Stimulated activated CD4-positive, alpha-beta T cell treated with anti-CD3 and anti-CD28 coated beads, Interleukin-1b, Interleukin-23, amount 100 ng/mL, for 1 hour (primary cell): ENCODE measurements at places on chromosomes 13 and 19.

GRCh38 chr19:55647732-55648584 lies at the start of gene CCDC106:
CCDC106 (plus strand) TSS chr19:55648212; CDS start chr19:55649047, 835 bp downstream.
- no peak for DNase-seq

DNA sequence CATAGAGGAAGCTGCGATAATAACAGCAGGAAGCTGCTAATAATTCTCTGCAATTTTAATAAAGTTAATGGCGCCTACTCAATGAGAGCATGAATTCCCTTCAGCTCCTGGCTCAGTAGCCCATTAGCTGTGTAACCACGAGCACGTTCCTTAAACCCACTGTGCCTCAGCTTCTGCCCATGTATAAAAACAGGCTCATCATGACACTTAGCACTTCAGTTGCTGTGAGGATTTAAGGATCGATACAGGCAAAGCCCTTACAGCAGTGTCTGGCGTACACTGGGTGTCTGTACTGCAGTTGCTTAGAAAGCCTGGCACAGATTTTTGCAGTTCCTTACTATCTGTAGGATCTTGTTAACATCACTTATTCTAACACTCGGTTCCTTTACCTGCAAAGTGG lies 673.4 kb upstream of the ARGLU1 start:
- no peak for DNase-seq

DNA sequence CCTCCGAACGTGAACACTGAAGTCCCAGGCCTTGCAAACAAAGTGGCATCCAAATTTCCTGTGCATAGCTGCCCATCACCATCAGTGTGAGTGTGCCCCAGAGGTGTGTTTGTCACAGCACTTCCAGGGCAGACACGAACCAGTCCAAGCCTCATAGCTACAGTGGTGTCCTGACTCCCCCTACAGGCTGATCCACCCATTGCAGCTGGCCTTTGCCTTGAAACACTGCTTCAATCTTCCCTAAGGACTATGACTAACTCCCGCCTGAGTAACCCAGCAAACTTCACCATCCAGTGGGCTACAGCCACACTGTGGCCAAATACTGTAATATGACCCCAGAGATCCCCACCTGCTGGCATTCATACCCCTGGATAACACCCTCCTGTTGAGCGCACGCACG lies 3.9 kb downstream of the ZNF266 start:
- DNase-seq = no peak

GRCh38 chr13:41294914-41295313 lies 16.2 kb upstream of the NAA16 start:
- DNase-seq = no peak

- DNase-seq = no peak
Measured at GRCh38 chr13:77815330-77815729, 103.3 kb downstream of the EDNRB start.

DNA sequence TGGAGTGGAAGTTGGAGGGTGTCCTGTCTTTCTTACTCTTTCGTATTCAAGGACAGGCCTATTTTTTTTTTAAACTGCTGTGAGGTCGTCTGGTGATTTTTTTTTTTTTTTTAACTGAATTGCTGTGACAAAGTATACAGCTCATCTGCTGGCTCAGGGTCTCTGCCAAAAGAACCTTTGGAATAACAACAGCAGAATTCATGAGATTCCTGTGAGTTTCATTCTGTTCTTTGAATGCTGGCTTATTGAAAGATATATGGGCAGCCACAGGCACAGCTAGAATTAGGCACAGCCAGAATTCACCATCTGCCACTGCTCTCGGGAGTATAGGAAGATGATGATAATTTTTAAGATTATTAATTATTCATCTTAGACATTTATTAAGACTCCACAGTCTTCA lies 21.4 kb upstream of the FRY start:
- DNase-seq = no peak
